ENCODE measurements at places on chromosomes 13 and 19.

DNA sequence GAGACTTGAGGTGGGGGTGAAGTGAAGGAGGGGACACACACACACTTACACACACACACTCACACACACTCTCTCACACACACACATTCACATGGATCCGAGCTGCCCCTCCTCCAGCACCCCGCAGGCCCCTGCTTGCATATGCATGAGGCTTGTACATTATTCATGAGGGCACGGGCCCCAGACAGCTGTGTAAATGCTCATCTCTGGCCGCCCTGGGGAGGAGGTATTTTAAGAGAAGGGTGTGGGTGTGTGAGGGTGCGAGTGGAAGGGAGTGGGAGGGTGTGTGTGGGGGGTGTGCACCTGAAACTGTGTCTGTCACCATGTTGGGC, 2.4 kb downstream of the NCAN start:
- no peak for DNase-seq

DNA sequence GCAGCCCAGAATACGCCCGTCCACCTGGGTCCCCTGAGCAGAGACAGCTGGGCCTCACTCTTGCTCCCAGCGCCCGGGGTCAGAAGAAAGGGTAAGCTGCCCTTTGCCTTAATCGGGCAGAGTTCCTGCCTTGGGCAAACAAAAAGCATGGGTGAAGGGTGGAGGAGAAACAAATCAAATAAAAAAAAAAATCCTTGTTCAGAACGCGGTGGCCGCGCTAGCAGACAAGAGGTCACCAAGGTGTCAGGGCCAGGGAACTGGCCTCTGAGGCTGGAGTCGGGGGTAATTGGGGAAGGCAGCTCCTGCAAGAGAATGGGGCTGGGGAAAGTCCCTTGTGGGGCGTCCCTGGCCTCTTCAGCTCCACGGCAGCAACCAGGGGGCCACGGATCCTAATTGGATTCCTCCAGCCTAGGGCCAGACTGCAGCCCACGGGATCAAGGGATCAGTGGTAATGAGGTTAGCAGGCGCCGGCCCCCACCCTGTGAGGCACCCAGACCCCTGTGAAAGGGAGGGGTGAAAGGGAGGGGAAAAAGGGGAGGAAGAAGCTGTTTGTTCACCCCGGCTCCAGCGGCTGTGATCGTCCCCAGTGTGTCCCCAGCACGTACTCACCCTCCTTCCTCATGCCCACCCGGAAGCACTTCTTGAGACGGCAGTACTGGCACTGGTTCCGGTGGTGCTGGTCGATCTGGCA, 5.5 kb downstream of the NR2F6 start:
- DNase-seq, result no peak

GRCh38 chr13:32811297-32811800, 204.9 kb upstream of the KL start:
- no peak for DNase-seq

DNA sequence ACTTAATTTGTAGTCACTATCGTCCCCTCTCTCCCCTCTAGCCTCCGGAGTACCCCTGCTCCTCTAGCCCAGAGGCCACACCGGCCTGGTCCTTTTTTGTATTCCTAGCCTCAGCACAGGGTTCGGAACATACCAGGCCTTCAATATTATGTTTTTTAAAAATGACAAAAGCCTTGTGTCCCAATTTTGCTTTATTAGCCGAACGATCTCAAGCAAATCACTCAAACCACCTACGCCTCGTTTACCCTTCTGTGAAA, 463 bp upstream of the POMP start:
- no peak for DNase-seq

DNA sequence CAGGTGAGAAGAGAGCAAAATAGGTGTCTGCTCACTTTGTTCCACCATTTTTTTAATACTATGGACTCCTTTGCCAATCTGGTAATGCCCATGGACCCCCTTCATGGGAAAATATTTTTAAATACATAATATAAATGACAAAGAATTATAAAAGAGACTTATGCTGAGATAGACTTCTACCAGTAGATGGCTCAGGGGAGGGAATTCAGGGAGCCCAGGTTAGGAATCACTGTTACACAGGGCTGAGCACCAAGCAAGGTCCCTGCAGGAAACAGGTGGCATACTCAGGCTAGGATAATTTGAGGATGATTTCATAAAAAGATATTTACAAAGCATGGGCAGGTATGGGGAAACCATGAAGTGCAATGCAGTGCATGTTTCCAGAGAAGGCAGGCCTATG, 525.9 kb downstream of the FGF9 start:
- DNase-seq, result no peak

- no peak for DNase-seq
Measured at GRCh38 chr19:55247621-55248099, 11.2 kb downstream of the PPP6R1 start.

- no peak for DNase-seq
Measured at GRCh38 chr13:51590231-51590970, 6.1 kb downstream of the WDFY2 start.

DNA sequence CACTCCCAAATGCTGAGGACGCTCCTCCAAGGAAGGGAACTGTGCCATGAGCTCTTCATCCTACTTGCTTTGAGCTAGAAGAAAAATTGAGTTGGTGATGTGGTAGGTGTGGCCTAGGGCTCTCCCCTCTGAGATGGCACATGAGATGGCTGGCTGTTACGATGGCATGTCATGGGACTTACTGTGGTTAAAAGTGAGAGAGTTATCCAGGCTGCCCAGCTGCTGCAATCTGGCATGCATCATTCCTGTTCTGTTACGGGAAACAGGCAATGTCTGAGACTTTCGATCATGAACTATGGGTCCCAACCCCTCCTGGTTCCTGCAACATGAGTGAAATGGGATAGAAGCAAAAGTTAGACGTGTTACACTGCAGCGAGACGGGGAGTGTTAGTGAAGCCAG, 93.3 kb upstream of the SLC15A1 start:
- no peak for DNase-seq

Measured in epithelial cell of proximal tubule (primary cell).